ENCODE measurements at places on chromosomes 7 and 10. TPM values are rescaled to one million over a fixed set of nuclear protein-coding genes. Genes with fewer than 3 reads are reported as not detected.

- DNase-seq = no peak
Observed at GRCh38 chr7:150432915-150433892, 17.2 kb upstream of the GIMAP8 start.

Gene CFAP58
- total RNA-seq = 0.49 TPM

- DNase-seq = peak; percentile 45
Observed at GRCh38 chr7:41979834-41980307, 257.1 kb downstream of the GLI3 start.

- DNase-seq = peak; percentile 31
Observed at GRCh38 chr7:131843898-131844331, 287.5 kb upstream of the PODXL start.

DNA sequence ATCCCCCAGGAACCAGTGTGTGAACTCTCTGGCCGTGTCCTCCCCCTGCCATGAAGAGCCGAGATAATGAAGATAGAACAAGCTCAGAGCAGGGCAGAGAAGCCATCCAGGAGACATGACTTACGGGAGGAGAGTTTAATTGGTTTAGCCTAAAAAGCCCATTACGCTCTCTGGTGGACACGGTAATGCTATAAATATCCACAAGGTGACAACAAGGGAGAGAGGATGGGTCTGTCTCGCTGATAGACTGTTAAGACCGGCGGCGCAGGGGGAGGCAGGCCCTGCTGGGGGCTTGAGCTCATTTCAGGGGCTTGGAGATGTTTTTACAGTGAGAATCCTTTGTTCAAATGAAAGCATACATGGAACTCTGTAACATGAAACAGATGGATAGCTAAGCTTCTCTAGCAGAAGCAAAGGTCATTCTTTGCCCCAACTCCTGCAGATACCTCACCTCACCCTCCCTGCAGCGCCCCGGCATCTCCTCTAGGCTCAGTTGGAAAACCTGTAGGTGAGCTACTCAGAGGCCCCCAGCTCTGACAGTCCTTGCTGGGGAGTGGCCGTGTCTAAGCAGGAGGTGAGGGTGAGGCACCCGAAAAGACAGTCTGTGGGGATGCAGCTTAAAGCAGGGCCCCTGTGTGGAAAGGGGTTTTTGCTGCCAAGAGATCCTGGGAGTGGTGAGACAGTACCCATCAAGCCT lies 40.8 kb upstream of the LOXL4 start:
- no peak for DNase-seq

Gene SLC13A1
- not detected for total RNA-seq

Gene FAM237B
- total RNA-seq = not detected

Gene TACR2
- total RNA-seq = 0.36 TPM

DNA sequence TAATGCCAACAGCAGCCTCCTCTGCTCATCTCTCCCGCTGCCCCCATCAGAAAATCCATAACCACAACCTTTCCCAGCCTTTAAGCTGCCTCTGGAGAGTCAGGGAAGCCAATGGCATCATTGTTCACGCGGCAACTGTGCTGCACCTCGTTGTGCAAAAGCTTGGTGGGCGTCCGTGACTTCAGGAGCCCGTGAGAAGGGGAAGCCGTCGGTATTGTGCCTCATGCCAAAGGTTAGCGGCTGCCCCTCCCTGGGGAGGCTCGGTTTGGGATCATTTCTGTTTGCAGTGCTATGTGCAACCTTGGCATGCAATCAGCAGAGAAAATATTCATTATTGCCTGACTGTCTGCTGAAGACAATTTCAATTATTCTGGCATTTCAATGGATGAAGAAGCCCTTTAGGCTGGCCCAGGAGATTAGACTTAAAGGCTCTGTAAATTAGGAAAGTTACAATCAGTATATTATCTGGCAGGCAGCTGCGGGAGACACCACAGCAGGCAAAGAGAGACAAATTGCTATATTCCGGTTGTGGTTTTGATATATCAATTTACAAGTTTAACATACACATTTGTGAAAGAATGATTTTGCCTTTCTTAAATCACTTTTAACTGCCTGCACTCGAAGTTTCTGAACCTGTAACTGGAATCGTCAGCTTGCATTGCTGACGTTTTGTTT lies 244.5 kb downstream of the GATA3 start:
- DNase-seq = no peak

- no peak for DNase-seq
Observed at GRCh38 chr10:130744631-130745030, 566.9 kb downstream of the TCERG1L start.

Gene PGAM2
- total RNA-seq = 0.78 TPM

- DNase-seq = peak; percentile 92
Observed at GRCh38 chr10:36494371-36494770, 631.0 kb upstream of the ANKRD30A start.

GRCh38 chr10:55822096-55822495 lies 539.0 kb downstream of the ZWINT start:
- no peak for DNase-seq

GRCh38 chr10:124481717-124482116 lies 20.1 kb downstream of the LHPP start:
- no peak for DNase-seq

DNA sequence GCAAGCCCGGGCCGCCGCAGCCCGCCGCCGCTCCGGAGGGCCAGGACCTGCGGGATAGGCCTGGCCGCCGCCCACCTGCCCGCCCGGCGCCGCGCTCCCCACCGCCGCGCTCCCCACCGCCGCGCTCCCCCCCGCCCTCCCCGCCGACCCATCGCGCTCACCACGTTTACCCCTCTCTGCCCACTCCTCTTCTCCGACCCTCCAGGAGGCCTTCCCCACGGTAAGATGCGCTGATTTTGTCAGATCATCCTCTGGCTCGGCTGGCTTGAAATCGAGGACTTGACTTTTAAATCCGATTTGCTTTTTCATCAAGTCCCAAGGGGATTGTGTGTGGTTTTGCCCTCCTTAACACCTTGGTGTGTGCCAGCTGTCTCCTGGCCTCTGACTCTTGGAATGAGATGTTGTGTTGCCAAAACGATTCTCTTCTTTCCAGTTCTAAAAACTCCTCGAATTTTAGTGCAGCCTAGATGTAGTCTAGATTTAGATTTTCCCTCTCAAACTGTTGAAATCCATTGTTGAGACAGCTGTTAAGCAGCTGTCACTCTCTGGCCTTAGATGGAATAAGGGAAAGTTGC lies 738 bp downstream of the POM121 start:
- DNase-seq = peak; percentile 10

- peak; percentile 23 for DNase-seq
Observed at GRCh38 chr7:10889266-10889898, 84.3 kb upstream of the PHF14 start.

- DNase-seq = no peak
Observed at GRCh38 chr7:152969335-152969734, 209.8 kb downstream of the ACTR3B start.

- DNase-seq = no peak
Observed at GRCh38 chr10:95172851-95173250, 21.2 kb upstream of the ACSM6 start.

DNA sequence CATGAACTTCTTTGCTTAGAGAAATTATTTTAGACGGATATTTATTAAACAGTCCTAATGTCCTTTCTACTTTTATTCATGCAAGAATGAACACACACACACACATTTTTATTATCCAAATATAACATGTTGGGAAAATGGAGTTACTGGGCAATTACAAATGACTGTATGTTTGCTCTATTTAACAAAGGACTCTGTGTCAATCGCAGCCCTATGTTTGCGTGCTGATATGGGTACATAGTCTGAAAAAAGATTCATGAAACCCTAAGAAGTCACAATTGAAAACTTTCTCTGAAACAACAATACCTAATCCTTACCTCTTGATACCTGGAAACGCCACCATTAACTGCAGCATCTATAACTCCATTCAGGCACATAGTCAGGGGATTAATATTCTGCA lies 184.7 kb upstream of the IMMP2L start:
- DNase-seq = no peak

DNA sequence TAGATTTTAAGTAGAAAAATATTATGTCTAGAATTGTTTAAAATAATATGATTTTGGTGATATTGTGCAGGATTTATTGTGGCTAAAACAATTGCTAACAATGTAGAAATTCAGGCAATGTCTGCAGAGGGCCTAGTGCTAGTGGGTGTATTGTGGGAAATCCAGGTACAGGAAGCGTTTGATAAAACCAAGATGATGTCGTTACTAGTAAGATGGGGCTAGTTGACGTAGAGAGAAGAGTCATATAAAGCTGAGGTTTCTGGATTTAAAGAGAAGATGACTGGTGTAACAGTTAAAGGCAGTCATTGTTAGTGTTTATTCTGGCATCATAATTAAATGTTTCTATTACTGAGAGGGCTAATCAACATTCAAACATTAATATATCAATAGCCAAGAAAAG lies 43.5 kb downstream of the ADK start:
- no peak for DNase-seq

Gene NEUROG3
- not detected for total RNA-seq

- DNase-seq = no peak
Observed at GRCh38 chr10:111281516-111281915, 204.7 kb downstream of the ADRA2A start.

DNA sequence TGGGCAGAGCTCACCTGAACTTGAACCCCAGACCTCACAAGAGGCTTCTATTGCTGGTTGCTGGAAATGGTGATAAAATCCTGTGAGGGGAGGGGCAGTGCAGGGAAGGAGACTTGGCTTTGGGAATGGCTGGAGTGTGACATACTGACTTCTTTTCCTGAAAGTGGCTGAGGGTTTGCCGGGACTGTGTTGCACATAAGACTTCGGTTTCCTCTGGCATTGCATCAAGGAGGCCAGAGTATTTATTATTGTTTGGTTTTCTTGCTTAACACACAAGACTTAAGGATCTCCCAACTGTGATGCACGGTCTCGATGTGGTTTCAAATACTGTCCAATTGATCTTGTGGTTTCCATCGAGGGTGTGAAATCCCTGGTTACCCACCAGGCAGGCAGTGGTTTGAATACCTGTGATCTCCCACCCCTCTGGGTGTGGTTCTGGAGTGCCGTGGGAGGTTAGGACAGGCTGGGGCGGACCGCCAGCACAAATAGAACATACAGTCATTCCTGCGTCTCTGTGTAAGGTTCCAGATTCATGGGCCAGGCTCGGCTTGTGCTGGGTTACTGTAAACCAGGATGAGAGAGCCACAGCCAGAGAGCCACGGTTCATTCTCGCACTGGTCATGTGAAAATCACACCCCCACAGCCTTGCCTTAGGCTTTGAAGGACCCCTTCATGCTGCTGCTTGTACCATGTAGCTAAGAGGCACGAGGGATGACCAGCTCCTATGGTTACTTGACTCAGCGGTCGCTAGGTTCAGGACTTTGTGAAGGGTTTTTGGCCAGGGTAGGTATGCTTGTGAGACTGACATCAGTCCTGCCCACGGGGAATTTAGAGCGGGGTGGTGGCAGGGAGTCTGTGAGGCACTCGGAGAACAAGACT lies 39.2 kb downstream of the WBP1L start:
- DNase-seq = peak; percentile 35

DNA sequence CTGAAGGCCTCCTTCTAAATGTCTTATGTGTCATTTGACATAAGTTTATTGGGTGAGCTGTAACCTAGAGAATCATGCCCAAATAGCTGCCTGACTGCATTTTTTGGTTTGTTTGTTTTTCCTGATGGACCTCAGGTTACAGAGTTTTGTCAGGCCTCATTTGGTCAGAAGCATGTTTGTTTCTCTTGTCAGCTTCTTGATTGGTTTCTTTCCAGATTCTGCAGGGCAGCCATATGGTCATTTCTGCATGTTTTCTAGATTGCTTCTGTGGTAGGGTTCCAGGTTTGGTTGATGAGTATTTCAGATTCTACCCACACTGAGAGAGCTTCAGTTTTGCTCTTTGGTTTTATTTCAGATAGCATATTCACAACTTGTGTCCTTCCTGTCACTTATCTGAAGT lies 28.0 kb downstream of the GLCCI1 start:
- DNase-seq = no peak

- DNase-seq = peak; percentile 64
Observed at GRCh38 chr7:101164071-101164840, 1.1 kb downstream of the VGF start.

GRCh38 chr10:3738855-3739350 lies 46.1 kb downstream of the KLF6 start:
- DNase-seq = no peak

DNA sequence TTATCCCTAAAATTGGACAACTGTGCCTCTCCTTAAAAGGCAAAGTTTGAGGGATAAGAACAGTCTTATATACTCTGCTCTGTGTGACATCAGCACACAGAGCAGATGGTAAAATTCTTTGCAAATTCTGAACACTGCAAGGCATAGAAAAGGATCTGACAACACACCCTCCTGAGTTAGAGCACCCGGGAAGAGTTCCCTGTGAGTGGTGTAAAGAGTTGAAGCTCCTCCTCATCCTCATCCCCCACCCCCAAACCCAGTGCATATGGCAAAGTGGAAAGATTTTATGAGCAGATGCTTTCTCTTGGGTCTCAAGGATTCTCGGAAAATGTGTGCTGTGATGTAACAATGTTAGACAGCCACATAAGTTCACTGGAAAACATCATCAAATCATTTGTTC lies 40.0 kb upstream of the DGKI start:
- DNase-seq = no peak

Gene SNX8
- total RNA-seq = 24.2 TPM
